Activated naive CD8-positive, alpha-beta T cell treated with anti-CD3 and anti-CD28 coated beads for 36 hours (primary cell): ENCODE measurements at places on chromosomes 5 and 9. TPM values are rescaled to one million over a fixed set of nuclear protein-coding genes. Genes with fewer than 3 reads are reported as not detected.

DNA sequence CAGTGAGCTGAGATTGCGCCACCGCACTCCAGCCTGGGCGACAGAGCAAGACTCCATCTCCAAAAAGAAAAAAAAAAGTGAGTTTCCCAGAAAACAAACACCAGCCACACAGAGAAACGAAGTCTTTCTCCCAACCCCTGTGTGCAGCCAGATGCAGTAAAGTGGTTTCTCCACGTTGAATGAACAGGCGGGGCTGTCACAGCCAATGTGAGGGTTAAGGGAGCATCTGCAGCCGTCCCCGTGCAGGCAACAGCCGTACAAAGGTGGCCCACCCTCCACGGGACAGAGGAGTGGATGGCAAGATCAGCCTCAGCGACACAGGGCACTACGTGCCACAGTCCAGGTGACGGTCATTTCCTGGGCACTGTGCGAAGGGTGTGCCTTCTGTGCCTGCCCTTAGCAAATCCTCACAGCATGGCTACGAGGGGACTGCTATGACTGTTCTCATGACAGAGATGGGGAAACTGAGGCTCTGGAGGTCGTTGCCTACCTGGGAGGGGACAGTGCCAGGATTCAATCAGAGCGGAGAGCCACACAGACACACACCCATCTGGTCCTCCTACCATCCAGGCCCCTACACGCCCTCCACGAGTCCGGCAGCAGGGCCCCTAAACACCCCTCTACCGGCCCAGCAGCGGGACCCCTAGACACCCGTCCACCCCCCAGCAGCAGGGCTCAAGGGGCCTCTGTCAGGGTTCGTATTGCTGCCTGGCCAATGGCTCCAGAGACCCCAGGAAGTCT lies 2.3 kb downstream of the VAV2 start:
- H3K4me1 ChIP-seq: peaks cover 2% of the 10 kb centered on the region
- no peak for DNase-seq
- H3K36me3 ChIP-seq: no peaks in the 10 kb centered on the region

DNA sequence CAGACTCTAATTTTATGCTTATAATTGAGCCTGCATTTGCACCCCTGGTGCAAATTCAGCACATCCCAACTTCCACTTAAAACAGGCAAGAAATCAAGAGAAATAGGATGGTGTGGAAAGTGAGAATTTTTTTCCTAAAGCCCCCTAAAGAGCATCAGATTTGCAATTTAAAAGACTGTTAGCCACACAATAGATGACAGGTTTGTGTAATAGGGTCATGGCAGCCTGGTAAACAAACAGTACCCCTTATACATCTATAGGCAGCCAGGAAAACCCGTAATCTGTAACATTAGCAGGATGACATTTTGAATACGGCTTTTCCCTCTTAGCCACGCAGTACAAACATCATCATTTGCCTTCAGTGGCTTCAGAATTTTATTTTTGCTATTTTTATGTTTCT lies 17.2 kb downstream of the EBF1 start:
- H3K4me1 ChIP-seq: no peaks in the 10 kb centered on the region
- no peaks in the 10 kb centered on the region for H3K27me3 ChIP-seq
- H3K4me3 ChIP-seq: no peak overlapping the region
- no peak for DNase-seq
- no peaks in the 10 kb centered on the region for H3K36me3 ChIP-seq

GRCh38 chr5:103847060-103847459 lies 284.5 kb upstream of the NUDT12 start:
- H3K36me3 ChIP-seq: no peaks in the 10 kb centered on the region
- H3K27me3 ChIP-seq: no peaks in the 10 kb centered on the region
- no peak for DNase-seq
- H3K4me1 ChIP-seq: no peaks in the 10 kb centered on the region
- H3K27ac ChIP-seq: no peak overlapping the region
- no peak overlapping the region for H3K4me3 ChIP-seq

DNA sequence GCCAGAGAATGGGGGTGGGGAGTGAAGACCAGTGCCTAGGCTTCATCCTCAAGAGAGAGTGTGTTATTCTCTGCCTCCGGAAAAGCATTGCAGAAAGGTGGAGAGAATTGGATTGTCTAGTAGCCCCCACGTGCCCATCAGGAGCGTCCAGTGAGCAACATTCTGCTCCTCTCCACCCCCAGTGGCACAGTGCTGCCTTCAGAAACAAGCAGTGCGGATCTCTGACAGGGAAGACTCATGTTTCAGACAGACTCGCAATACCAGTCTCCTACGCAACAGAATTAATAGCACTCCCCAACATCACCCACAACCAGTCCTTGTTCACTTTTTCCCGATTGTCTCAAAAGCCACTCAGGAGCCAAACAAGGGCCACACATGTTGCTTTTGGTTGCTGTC lies 14.9 kb upstream of the CEL start:
- peaks cover 16% of the 10 kb centered on the region for H3K36me3 ChIP-seq
- no peak overlapping the region for H3K4me3 ChIP-seq
- no peak for DNase-seq
- no peak overlapping the region for H3K27ac ChIP-seq
- peaks cover 4% of the 10 kb centered on the region for H3K4me1 ChIP-seq

- H3K36me3 ChIP-seq: no peaks in the 10 kb centered on the region
- peaks cover 53% of the 10 kb centered on the region for H3K27me3 ChIP-seq
- H3K4me3 ChIP-seq: no peak overlapping the region
- no peak overlapping the region for H3K27ac ChIP-seq
- no peaks in the 10 kb centered on the region for H3K4me1 ChIP-seq
Observed at GRCh38 chr5:174044466-174045254, 846 bp upstream of the NSG2 start.

DNA sequence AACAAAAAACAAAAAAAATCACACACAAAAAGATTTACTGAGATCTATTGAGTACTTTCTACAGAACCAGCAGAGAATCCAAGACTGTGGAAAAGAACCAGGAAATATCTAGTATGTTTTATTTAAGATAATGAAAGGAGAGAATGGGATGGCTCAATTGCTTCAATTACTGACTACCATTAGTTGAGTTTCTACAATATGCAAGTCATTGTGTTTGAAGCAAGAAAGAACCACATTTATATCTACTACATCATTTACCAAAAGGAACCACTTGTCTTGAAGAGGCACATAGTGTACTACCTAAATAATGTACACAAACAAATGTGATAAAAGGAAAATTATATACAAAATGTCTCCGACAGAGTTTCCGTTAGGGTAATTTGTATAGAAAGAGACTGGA lies 325.9 kb upstream of the TNC start:
- H3K27ac ChIP-seq: no peak overlapping the region
- DNase-seq: no peak
- peaks cover 10% of the 10 kb centered on the region for H3K27me3 ChIP-seq
- H3K4me3 ChIP-seq: no peak overlapping the region
- H3K4me1 ChIP-seq: no peaks in the 10 kb centered on the region

GRCh38 chr5:110094548-110094947 lies 404.8 kb downstream of the MAN2A1 start:
- H3K27ac ChIP-seq: no peak overlapping the region
- no peaks in the 10 kb centered on the region for H3K27me3 ChIP-seq
- H3K4me1 ChIP-seq: peaks cover 1% of the 10 kb centered on the region
- DNase-seq: no peak
- no peak overlapping the region for H3K4me3 ChIP-seq
- H3K36me3 ChIP-seq: no peaks in the 10 kb centered on the region

- H3K27ac ChIP-seq: no peak overlapping the region
- no peaks in the 10 kb centered on the region for H3K36me3 ChIP-seq
- DNase-seq: no peak
- H3K4me3 ChIP-seq: no peak overlapping the region
- no peaks in the 10 kb centered on the region for H3K4me1 ChIP-seq
- no peaks in the 10 kb centered on the region for H3K27me3 ChIP-seq
Observed at GRCh38 chr5:166111021-166111420, 2180.4 kb upstream of the WWC1 start.

DNA sequence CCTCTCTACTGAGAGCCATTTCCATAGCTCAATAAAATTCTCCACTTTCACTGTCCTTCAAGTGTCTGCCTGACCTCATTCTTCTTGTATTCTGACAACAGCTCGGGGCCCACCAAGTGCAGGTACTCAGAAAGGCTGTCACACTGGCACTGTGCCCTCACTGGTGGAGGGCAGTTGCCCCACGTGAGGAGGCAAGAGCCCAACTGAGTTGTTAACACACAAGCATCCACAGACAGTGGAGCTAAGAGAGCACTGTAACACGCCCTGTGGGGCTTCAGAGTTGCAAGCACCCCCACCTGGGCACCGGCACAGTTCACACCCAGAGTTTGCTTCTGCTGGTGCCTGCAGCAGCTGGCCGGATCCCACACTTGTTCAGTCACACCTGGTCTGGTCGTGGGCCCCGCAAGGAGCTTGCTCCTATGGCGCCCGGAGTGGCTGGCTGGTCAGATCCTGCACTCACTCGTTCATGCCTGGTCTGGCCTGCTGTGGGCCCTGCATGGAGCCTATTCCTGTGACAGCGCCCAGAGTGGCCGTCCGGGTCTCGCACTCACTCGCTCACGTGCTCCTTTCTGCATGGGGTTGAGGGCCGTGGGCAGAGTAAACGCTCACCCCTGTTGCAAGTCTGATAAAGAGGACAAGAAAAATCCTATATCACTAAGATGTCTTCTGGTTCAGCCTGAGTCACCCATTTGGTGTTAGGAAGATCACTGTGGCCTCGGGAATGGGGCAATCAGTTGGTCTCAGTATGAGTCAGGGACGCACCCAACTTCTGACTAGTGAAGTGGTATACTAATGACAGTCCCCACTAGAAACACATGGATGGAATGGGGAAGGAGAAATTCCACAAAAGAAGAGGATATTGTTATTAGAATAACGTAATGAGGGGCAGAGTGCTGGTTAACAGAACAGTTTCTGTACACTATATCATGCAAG lies 87.0 kb upstream of the CCNH start:
- H3K36me3 ChIP-seq: no peaks in the 10 kb centered on the region
- H3K4me1 ChIP-seq: no peaks in the 10 kb centered on the region
- no peak overlapping the region for H3K4me3 ChIP-seq
- peaks cover 15% of the 10 kb centered on the region for H3K27me3 ChIP-seq
- DNase-seq: no peak

Gene ANKRD33B
- total RNA-seq: 10.2 TPM

Gene PRR7
- 21.5 TPM for total RNA-seq

Gene PGM5
- not detected for total RNA-seq

Gene CDC20B
- not detected for total RNA-seq

Gene DDX4
- not detected for total RNA-seq
